Stimulated activated CD8-positive, alpha-beta memory T cell treated with anti-CD3 and anti-CD28 coated beads, Interleukin-4, amount 100 ng/mL, for 1 hour (primary cell): ENCODE measurements at places on chromosomes 13 and 19.
A peak's percentile ranks its signal among the peaks of the same experiment; 100 is the strongest.

DNA sequence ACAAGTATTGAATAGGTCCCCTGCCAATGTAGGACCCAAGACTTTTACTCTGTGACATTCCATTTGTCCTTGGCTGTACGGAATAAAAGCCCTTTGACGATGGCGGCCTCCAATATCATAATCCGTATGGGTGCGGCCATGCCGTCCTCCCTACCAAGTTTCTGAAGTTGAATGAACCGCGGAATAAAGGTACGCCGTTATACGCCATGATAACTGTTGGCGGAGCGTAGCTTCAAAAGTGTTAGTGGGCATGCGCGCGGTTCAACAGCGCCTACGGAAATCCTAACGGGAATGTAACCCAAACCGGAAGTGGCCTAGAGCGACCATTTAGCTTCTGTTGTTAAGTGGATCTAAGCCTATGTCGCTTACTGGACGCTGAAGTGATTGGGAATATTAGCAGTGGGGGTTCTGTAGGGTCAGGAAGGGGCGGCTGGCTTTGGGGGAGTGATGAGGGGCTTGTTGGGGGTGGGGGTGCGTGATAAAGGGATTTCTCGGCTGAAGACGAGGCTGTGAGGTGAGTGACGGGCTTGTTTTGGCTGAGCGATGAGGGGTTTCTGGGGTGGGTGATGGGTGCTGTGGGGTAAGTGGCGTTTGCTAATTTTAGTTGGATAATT, at the start of gene ZNF175:
Gene ZNF175 (plus strand): TSS at position 322 of the 614 bp plus-strand sequence. CDS start 2,047 bp downstream, outside the sequence.
- peak; percentile 74 for DNase-seq

- DNase-seq: peak; percentile 60
Measured at GRCh38 chr19:41958367-41959055, 610 bp downstream of the RABAC1 start.

DNA sequence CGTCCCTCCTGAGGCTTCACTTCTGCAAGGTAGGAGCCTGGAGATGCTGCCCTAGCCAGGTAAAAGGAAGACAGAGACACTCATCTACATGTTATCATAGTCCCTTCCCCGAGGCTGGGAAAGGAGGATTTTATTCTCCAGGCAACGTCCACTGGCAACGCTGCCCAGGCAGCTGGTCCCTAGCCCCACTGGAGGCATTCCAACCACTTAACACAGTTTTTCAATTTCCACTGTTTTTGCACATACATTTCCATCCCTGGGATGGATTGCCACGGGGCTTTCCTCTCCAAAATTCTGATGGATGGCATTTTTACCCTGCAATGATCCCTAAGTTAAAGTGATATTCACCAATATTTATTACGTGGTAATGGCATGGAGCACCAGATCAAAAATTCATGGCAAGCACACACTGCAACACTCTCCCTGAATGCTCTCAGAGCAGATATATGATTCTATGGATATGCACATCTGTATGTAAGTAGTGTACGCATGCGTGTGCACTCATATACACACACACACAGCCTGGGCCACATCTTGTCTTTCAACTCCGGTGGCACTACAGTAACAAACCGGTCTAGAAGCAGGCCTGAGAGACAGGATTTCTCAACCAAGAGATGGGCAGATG, 322.3 kb upstream of the TSHZ3 start:
- DNase-seq: no peak

- no peak for DNase-seq
Measured at GRCh38 chr13:106602178-106602577, 34.2 kb upstream of the ARGLU1 start.

DNA sequence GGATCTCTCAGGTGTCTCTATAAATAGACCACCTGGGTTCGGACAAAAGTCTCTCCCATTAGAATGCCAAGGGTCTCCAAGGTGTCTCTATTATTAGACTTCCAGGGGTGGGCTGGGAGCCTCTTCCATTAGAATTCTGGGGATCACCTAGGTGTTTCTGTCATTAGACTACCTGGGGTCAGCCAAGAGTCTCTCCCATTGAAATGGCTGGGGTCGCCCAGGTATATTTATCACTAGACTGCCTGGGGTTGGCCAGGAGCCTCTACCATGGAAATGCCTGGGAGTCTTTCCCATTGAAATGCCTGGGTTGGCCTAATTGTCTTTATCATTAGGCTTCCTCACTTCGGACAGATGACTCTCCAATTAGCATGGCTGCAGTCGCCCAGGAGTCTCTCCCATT, 1565.5 kb downstream of the UQCRFS1 start:
- DNase-seq: no peak

GRCh38 chr13:36282821-36283432, 14.7 kb downstream of the CCDC169 start:
- no peak for DNase-seq

DNA sequence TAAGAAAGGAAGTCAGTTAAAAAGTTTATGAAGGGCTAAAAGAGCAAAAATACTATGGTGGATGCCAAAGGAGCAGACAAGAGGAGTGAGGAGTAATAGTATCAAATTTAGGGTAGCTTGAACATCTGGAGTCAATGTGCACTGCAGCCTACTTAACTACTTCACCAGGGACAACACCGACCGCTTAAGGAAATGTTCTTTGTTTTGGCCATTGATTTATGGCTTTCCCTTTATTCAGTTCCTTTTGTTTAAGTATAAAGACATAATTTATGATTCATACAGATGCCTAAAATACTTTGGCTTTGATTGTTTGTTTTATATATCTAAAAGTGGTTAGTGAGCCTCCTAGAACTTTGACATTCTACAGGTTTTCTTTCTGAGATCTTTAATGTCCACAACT, 276.3 kb upstream of the PRR20A start:
- no peak for DNase-seq

- DNase-seq: no peak
Measured at GRCh38 chr19:45061965-45062364, 14.3 kb downstream of the ZNF296 start.

GRCh38 chr13:48570216-48570828, 37.4 kb upstream of the RCBTB2 start:
- no peak for DNase-seq
